ENCODE measurements at places on chromosomes 1 and 21. TPM values are rescaled to one million over a fixed set of nuclear protein-coding genes. Genes with fewer than 3 reads are reported as not detected.

DNA sequence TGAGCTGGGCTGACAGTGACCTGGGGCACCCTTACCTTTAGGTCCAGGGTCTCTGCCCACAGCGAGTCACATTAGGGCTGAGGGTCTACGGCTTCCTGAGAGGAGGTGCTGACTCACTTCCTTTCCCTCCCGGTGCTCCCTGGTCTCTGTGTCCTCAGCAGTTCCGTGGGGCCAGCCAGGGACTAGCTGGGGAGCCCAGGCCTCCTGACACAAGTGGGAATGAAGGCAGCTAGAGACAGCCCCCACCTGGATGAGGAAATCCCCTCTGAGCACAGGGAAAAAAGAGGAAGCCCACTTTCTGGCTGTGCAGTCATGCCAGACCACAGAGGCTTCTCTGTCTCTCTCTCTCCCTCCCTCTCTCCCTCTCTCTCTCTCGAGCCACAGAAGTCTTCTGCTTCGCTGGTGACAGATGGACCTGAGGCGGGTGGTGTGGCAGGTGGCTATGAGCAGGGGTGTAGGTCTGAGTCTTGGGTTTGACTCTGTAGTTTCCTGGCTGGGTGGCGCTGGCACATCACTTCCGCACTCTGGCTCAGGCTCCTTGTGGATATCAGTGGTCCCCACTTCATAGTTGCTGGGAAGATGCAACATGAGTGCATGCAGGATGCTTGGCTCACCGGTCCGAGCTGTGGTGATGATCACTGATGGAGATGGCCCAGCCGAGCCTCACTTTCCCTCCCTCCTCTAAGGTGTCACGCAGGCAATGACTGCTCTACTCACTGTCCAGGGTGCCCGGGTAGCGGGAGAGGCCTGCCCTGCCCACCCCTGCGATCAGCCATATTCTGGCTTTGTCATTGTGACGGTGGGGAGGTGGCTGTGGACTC lies 3.5 kb downstream of the SLC66A1 start:
- H3K4me1 ChIP-seq, result peaks cover 41% of the 10 kb centered on the region
- H3K36me3 ChIP-seq, result no peaks in the 10 kb centered on the region
- peak overlapping the region; percentile 64 for H3K27ac ChIP-seq
- H3K4me3 ChIP-seq, result no peak overlapping the region
- H3K27me3 ChIP-seq, result no peaks in the 10 kb centered on the region

DNA sequence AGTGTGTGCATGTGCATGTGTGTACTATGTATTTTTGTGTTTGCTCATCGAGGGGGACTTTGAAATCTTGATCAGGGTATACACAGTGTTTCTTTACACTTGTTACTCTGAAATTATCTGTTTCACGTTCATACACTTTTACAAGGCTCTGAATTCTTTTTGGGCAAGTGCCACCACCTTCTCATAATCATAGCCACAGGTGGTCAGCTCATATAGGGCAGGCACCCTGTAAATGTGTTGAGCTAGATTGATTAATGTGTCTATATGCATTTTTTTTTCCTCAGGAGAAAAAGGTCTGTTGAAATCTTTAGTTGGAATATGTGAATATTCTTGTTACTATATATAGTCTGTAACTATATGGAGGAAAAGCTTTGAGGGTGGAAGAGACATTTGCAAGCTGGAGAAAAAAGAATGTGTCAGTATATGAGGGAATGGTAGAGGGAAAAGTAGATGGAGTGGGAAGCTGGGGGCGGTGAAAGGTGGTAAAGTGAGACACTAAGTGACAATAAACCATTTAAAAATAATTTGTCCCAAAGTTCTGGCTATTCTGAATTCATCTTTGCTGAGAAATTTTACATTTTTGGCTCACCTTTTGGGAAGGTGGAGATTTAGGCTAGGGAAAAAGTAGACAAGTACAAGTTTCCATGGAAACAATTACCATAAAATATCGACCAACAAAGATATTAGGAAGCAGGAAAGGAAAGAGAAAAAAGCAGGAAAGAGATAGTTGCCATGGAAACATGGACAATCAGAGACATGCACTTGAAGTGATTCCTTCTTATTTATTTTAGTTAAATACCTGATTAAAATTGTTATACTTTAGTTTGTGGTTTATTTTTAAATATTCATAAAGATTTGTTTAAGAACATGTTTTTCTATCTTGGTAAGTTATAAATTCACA lies 277.5 kb downstream of the PDE4B start:
- no peaks in the 10 kb centered on the region for H3K36me3 ChIP-seq
- no peak overlapping the region for H3K4me3 ChIP-seq
- no peak for DNase-seq
- peaks cover 35% of the 10 kb centered on the region for H3K27me3 ChIP-seq

- H3K4me3 ChIP-seq, result no peak overlapping the region
- H3K4me1 ChIP-seq, result peaks cover 5% of the 10 kb centered on the region
- peaks cover 8% of the 10 kb centered on the region for H3K36me3 ChIP-seq
Measured at GRCh38 chr1:12542138-12542465, 75.9 kb downstream of the DHRS3 start.

DNA sequence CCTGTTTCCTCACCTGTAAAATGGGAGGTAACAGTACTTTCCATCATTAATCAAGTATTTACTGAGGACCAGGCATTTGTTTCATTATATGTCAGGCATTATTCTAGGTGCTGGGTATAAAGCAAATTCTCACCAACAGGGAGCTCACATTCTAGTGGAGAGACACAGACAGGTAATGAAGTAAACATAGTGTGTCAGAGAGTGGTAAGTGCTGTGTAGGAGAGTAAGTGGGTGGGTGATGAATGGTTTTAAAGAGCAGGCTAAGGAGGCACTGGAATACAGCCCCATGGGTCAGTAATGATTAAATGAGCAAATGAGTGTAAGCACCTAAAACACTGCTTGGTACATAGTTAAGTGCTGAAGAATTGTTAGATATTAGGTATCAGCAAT lies 60.4 kb downstream of the DNTTIP2 start:
- H3K27ac ChIP-seq, result no peak overlapping the region
- H3K4me3 ChIP-seq, result no peak overlapping the region
- H3K36me3 ChIP-seq, result no peaks in the 10 kb centered on the region
- peaks cover 9% of the 10 kb centered on the region for H3K27me3 ChIP-seq

DNA sequence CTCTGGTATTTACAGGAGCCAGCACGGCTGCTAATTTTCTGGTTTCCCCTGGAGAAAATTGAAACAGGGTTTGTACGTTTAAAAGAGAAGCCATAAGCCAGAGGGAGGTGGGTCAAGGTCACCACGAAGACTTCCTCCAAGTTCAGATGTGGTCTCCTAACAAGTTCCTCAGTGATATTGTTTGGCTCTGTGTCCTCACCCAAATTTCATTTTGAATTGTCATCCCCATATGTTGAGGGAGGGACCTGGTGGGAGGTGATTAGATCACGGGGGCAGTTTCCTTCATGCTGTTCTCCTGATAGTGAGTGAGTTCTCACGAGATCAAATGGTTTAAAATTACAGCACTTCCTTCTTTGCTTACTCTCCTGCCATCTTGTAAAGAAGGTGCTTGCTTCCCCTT lies 295.4 kb upstream of the DAB1 start:
- H3K36me3 ChIP-seq, result no peaks in the 10 kb centered on the region
- H3K27me3 ChIP-seq, result no peaks in the 10 kb centered on the region
- H3K4me1 ChIP-seq, result no peaks in the 10 kb centered on the region
- no peak overlapping the region for H3K4me3 ChIP-seq
- H3K27ac ChIP-seq, result no peak overlapping the region

GRCh38 chr1:57922130-57922529 lies 498.3 kb upstream of the DAB1 start:
- no peak overlapping the region for H3K27ac ChIP-seq
- no peak for DNase-seq
- H3K36me3 ChIP-seq, result no peaks in the 10 kb centered on the region
- H3K4me1 ChIP-seq, result no peaks in the 10 kb centered on the region
- no peak overlapping the region for H3K4me3 ChIP-seq

DNA sequence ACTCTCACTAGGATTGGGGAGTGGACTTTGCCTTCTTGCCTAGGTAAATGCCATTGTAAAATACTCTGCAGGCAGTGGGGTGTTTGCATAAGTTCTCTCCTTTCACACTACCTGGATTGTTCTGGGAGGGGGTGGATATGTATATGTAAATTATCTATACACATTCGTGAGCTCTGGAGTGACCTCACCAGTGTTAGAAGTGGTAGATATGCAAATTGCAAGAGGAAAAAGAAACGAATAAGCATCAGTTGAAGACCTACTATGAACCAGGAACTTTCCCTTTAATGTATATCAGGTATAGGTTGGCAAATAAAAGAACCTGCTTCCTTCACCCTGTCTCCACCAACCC lies 1.5 kb upstream of the ARHGEF11 start:
- DNase-seq, result no peak
- H3K36me3 ChIP-seq, result peaks cover 3% of the 10 kb centered on the region
- H3K4me3 ChIP-seq, result no peak overlapping the region
- H3K27ac ChIP-seq, result no peak overlapping the region
- H3K27me3 ChIP-seq, result peaks cover 82% of the 10 kb centered on the region

DNA sequence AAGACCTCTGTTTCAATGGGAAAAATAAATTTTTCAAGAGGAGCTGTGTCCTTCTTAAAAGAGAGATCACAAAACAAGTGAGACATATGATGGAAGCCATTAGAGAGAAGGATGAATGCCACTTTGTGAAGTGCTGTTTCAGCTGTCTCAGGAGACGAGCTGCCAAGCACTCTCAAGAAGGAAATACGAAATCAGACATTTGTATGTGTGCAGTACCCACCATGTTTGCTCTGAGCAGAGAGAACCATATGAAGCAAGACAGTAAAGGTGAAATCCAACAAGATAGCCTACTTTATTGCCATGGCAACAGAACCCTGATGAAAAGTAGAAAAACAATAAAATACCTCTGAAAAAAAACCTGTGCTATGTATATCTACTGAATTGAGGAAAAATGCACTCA lies 168.1 kb downstream of the AMY1C start:
- no peak overlapping the region for H3K27ac ChIP-seq
- H3K36me3 ChIP-seq, result no peaks in the 10 kb centered on the region
- no peaks in the 10 kb centered on the region for H3K4me1 ChIP-seq
- DNase-seq, result no peak
- no peak overlapping the region for H3K4me3 ChIP-seq

MTMR11 gene
- 2.0 TPM for total RNA-seq

CFAP141 gene
- total RNA-seq, result not detected

ACTRT2 gene
- total RNA-seq, result not detected

TAS1R1 gene
- total RNA-seq, result not detected

Measured in activated CD8-positive, alpha-beta memory T cell treated with anti-CD3 and anti-CD28 coated beads, Interleukin-2, amount 10 ng/mL, durations not matched to agents 7 days and 5 days (primary cell).